ENCODE measurements at places on chromosomes 2 and 18. TPM values are rescaled to one million over a fixed set of nuclear protein-coding genes. Genes with fewer than 3 reads are reported as not detected.

ACKR3 gene
- total RNA-seq, result 3.0 TPM

TBR1 gene
- total RNA-seq, result not detected

SCN3A gene
- total RNA-seq, result 1.3 TPM

LIMS3 gene
- total RNA-seq, result 2.3 TPM

RRM2 gene
- 5.3 TPM for total RNA-seq

DNAJC5G gene
- not detected for total RNA-seq

SCYGR4 gene
- total RNA-seq, result not detected

REG1B gene
- total RNA-seq, result not detected

All from smooth muscle cell of trachea (primary cell).